ENCODE measurements at places on chromosomes 16 and 17.

- no peak for DNase-seq
These were observed 184.1 kb downstream of the PMP22 start for GRCh38 chr17:15081008-15081407.

GRCh38 chr16:85202631-85203461 is 90.6 kb upstream of the CIBAR2 start:
- no peak for DNase-seq

DNA sequence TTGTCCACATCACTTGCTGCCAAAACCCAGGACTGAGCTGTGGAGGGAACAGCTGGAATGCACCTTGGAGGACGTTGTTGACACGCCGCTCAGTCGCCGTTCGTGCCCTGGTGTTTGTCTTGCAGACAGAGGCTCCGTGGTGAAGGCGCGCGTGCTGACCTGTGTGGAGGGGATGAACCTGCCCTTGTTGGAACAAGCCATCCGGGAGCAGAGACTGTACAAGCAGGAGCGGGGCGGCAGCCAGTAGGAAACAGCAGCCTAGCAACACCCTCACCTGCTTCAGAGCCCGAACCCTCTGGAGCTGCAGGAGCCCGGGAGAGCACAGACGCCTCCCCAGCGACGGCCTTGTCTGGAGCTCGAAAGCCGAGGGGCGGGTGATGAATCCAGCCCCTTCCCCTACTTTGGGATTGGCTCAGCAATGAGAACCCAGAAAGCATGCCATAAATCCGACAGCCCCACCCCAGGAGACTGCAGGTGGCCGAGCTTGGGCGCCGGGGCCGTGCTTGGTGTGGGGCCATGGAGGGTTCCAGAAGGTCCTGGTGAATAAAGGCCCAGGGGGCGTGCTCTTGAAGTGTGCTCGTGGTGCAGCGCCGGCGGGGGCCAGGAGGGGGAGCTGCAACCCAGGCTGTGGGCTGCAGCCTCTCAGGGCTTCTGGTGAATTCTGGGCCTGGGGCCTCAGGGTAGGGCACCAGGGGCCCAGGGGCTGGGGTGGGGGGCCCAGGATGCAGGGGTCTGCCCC is 470 bp upstream of the CDK3 start:
- peak; percentile 48 for DNase-seq

GRCh38 chr17:77844681-77845080 is 113.8 kb upstream of the TNRC6C start:
- DNase-seq = no peak
